ENCODE measurements at places on chromosomes 2 and 18.

DNA sequence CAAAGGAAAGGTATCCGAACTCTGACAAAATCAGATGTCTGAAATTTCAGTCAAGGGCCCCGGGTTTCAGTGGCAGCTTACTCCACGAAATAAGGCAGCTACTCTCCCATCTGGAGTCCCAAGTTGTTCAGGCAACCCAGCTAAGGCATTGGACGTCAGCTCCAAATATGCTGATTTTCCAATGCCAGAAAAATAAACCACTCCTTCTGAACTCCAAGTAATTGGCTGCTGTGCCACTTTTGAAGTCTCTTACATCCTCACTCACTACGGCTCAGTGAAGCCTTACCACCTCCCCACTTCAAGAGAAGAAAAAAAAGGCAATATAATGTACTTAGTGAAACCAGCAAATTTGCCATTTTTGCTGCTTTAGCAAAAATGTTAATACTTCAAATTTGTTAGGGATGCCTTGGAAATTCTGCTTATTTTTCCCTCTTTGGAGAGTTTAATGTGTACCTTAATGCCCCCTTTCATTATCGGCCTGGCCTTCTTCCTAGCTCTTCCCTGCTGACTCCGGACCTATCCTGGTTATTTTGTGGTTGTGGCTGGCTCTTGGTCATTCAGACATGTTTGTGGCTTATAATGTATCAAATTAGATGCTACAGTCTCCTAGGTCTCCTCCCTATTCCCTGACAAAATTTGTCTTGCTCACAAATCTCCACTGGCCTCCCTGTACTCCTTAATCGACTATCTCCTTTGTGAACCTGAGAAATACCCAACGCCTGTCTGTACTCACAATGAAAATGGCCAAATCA, 589.2 kb upstream of the ZEB2 start:
- DNase-seq = no peak

DNA sequence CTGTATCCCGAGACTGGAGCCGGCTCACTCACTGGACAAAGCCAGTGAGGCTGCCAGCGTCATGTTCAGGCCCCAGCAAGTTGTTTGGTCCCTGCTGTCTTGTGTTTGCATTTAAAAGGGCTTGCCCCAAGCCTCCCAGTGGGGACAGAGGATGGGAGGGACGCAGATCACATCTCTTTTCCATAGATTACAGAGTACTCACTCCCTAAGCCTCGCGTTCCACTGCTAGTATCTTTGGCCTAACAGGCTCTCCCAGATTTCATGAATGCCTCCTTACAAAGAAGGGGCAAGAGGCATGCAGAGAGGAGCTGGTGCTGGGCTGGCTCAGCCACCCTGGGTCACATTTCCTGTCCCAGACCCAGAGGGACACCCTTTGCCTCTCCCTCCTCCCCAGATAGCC, 59.1 kb downstream of the CMPK2 start:
- no peak for DNase-seq

DNA sequence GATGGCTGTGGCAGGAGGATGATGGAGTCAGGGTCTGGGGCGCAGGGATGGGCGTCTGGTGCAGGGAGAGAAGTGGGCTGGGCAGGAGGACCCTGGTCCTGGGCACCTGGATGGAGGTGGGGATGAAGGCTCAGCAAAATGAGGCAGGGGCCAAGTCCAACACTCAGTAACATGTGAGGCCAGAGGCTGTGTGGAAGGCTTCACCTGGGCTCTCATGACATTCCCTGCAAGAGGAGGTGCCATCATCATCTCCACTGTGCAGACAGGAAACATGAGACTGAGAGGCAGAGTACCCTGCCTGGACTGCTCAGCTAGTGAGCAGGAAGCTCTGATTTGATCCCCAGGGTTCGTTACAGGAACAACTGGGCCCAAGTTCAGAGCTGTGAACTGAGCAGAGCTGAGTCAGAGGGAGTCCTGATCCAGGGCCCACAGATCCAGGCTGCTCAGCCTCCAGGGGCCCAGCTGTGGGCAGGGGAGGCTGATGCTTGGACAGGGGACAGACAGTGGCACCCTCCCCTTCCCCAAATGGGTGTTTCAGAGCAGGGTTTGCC, 36.9 kb downstream of the HJURP start:
- no peak for DNase-seq

GRCh38 chr2:10834068-10834655, 21.6 kb upstream of the PDIA6 start:
- DNase-seq = no peak

DNA sequence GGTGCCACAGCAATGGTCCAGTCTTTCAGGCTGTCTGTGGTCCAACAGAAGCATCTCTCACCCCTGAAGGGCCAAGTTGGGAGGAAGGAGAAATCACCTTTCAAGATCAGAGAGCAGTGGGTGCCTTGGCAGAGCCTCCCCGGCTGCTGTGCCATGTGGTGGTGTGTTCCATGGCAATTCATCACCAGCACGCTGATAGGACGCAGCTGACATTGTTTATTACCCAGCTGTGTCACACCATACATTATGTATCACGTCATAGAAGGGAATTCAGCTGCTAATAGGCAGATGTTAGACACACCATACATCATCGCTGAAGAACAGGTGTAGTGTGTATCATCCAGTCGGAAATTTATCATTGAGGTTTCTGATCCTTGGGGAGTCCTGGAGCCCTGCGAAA, 29.6 kb upstream of the RPL31 start:
- no peak for DNase-seq

DNA sequence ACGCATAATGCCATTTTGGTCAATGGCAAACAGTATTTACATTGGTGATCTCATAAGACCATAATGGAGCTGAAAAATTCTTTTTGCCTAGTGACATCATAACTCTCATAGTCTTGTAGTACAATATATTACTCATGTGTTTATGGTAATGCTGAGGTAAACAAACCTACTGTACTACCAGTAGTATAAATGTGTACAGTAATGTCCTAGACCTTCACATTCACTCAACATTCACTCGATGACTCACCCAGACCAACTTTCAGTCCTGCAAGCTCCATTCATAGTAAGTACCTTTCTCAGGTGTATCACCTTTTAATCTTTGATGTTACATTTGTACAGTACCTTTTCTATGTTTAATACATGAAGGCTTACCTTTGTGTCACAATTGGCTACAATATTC, 558.2 kb upstream of the PIK3C3 start:
- DNase-seq = no peak

DNA sequence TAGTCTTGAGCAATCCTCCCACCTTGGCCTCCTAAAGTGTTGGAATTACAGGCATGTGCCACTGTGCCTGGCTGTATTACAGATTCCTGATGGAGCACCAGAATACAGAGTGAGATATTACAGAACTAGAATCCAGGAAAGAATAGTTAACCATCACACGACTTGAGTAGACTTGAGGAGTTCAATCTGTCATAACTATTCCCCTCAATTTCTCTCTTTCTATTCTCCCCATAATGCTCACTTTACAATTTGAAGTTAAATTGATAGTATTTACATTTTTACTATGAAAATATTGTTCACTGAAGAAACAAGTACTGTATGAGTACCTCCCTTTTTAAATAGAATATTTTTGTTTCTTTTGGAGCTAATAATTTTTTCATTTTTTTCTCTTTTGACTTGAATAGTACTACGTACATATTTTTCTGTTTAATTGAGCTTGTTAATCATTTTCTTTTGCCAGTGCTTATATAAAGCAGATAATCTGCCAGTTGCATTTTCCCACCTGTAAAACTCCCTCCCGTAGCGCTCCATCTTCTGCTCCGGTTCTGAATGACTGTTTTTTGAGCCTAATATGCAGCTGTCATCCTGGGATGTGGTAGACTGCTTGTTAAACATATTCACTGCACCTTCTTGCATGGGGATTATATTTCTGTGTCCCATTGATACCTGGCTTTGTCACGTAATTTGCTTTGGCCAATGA, 105.5 kb downstream of the MYCN start:
- no peak for DNase-seq

DNA sequence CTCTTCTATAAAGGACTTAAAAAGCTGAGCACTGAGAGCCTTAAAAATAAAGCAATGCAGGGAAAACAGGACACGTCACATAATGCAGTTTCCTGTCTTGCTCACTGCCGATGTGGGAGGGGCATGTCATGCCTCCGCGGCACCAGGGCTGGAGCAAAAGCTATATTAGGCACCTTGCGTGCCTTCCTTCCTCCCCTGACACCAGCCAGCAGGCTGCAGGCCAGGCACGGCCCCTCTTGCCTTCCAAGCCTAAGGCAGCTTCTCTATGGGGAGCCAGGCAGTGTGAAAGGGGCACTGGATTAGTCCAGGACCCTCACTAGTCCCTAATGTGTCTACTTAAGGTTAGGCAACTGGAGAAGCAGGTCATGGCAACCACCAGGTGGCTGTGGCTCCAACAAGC, 26.3 kb downstream of the MRPL35 start:
- no peak for DNase-seq

GRCh38 chr2:180196419-180196977, 189.4 kb upstream of the CWC22 start:
- DNase-seq = no peak

DNA sequence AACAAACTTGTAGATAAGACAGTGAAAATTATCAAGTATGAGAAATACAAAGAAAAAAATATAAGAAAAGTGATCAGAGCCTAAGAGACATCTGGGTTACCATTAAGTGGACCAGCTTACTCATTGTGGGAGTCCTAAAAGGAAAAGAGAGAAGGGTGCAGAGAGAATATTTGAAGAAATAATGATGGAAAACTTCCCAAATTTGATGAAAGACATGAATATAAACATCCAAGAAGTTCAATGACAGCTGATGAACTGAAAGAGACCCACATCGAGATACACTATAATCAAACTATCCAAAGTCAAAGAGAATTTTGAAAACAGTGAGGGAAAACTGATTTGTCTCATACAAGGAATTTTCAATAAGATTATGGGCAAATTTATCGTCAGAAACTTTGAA, 22.5 kb downstream of the ARHGAP25 start:
- DNase-seq = no peak

- DNase-seq = no peak
These were observed 1.4 kb downstream of the ELP2 start for GRCh38 chr18:36130883-36131653.

GRCh38 chr2:143433251-143433650, 304.0 kb downstream of the ARHGAP15 start:
- no peak for DNase-seq

- no peak for DNase-seq
These were observed 37.4 kb downstream of the DLGAP1 start for GRCh38 chr18:4417714-4418113.

- no peak for DNase-seq
These were observed 77.2 kb upstream of the OTOS start for GRCh38 chr2:240217431-240218301.

DNA sequence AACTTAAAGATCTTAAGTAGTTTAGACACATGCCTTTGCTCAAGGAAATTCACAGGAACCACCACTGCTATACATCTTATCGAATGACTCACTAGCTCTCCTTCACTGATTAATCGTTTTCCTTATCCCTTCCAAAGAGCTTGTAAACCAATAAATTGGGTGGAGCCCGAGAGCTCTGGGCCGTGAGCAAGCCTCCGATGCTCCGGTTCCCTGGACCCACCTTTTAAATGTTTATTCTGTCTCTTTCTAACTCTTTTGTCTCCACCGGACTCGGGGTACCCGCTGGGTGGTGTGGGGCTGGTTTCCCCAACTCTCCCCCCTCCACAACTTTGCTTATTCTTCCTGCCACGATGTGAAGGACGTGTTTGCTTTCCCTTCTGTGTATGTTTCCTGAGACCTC, 292.9 kb upstream of the TMEFF2 start:
- no peak for DNase-seq

DNA sequence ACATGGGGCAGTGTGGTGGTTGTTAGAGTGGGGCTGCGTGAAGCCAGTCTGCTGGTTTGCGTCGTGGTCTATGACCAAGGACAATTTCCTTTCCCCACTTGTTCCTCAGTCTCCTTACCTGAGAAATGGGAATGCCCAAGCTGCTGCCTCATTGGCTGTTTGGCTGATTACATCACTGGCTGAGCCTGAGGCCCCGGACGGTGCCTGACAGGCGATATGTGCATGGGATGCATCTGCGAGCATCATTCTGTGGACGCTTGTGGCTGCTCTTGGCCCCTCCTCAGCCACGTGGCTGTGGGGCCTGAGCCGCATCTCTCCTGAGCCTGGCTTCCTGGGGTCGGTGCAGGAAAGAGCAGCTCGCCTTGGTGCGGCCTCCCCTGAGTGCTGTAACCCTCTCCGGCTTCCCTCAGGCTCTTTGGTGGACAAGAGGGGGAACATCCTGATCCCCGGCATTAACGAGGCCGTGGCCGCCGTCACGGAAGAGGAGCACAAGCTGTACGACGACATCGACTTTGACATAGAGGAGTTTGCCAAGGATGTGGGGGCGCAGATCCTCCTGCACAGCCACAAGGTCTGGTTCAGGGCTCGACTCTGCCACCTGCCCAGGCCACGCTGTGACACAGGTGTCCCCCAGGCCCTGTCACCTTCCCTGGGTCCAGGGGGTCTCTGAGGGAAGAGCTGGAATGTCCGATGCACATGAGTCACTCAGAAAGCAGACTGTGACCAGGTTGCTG, 17.2 kb downstream of the CNDP2 start:
- DNase-seq = no peak

DNA sequence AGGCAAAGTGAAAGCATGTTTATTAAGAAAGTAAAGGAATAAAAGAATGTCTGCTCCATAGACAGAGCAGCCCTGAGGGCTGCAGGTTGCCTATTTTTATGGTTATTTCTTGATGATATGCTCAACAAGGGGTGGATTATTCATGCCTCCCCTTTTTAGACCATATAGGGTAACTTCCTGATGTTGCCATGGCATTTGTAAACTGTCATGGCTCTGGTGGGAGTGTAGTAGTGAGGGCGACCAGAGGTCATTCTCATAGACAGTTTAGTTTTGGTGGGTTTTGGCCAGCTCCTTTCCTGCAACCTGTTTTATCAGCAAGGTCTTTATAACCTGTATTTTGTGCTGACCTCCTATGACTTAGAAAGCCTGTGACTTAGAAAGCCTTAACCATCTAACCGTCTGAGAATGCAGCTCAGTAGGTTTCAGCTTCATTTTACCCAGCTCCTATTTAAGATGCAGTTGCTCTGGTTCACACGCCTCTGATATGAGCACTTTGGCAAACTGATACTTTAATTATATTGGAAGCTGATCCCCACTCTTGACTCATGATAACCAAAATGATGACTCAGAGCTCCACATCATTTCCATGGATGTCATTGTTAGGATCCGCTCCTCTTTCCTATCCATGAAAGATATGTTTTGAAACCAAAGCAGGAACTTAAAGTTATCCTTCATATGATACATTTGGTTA, 14.5 kb upstream of the ERMN start:
- no peak for DNase-seq

DNA sequence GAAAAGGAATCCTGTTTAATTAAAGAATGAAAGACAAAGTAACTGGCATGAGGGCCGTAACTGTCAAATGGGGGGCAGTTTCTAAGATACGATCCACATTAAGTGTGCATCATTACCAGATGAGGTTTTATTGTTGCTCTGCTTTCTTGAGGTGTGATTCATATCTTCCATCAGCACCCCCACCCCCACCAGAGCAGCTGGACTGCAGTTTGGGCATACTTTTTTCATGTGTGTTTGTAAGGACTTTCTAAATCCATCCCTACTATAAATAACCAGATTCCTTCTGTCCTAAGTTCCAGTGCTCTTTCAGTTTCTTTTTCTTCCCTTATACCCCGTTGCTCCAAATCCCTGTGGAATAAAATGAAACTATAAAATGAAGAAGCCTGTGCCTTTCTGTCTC, 142.1 kb downstream of the CDCA7 start:
- DNase-seq = no peak
